ENCODE measurements at places on chromosomes 5 and 9.

DNA sequence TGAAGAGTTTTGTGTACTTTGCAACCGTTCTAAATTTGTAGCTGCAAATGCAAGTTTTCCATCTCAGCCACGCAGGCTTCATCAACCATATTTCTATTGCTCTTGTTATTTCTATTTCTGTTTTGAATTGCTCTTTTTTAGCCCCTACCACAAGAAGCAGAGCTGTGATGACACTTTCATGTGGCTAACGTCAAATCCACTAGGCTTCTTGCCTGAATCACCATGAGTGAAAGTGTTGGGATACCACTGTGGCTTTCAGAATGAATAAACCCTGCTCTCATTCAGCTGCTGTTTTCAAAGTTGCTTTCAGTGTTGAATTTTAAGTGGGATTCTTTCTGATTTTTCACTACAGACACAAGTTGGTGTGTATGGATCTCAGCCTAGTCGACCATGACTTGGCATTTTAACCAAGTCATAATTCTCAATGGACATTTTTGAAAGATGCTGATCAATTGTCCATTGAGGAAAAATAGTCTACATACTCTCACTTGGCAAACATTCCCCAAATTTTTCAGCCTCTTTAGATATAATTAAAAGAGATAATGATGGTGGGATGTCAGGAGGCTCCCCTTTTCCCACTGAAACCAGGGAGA, 41.0 kb upstream of the MTAP start:
- peak; percentile 65 for DNase-seq

DNA sequence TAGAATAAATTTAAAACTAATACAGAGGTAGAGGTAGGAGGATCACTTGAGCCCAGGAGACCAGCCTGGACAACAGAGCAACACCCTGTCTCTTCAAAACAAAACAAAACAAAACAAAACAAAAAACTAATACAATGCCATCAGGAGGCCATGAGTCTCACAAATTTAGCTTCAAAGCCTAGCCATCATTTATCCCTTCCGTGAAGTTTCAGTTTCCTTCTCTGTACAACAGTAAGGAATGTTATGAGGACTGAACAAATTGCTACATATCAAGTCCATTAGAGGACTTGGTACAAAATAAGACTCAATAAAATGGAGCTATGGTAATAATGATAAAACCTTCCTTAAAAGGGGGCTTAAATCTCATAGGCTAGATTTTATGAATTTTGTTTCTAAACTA, 60.8 kb downstream of the MAPKAP1 start:
- no peak for DNase-seq

GRCh38 chr5:38465061-38465460, 91.4 kb downstream of the LIFR start:
- DNase-seq: no peak

GRCh38 chr5:446066-446882, 3.3 kb downstream of the EXOC3 start:
- DNase-seq: no peak

GRCh38 chr5:141664733-141665461, 13.7 kb upstream of the FCHSD1 start:
- DNase-seq: peak; percentile 77
